ENCODE measurements at places on chromosomes 4 and X. TPM values are rescaled to one million over a fixed set of nuclear protein-coding genes. Genes with fewer than 3 reads are reported as not detected.

DNA sequence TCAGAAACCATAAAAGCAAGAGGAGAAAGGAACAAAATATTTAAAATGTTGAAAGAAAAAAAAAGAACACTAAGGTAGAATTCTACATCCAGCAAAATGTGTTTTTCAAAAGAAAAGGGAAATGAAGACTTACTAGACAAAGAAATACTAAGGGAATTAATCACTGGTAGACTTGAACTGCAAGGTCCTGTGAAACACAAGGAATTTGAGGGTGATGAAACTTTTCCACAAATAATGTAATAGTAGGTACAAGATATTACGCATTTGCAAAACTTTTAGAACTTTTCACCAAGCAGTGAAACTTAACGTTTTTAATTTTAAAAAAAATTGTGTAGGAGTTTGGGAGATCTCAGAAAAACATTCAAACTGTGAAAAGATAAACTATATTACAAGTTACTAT, 180.3 kb upstream of the MAGEB16 start:
- no peak for DNase-seq

DNA sequence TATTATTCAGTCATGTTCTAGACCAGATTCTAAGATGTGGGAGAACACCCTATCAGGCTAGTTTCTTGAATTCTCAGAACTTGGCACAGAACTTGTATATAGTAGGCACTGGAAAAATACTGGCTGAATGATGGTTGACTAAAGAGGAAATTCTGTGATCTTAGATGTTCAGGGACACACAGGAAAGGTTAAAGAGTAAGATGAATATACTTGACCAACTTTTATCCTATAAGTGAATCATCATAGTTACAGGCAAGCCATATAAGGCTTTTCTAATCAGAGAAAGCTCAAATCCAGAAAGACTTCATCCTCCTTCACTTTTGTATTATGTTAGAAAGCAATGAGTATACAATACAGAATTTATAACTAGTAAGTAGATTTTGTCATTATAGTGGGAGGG, 53.8 kb downstream of the SEPTIN11 start:
- DNase-seq, result no peak

DNA sequence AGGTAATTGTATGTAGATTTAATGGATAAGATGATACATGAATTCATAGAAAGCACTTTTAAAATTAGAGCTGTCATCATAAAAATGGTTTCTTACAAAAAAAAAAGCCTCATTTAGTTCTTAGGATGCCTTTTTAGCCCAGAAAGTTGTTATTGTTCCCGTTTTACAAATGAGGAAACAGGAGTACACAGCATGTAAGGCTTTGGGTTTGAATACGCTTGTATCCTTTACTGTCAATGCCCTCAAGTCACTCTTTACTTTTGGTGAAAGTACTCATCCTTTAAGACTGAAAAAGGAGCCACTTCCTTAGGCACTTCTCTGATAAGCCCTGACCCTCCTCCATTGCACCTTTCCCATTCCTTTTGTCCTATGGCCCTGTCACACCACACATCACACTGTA, 4.9 kb downstream of the EREG start:
- DNase-seq, result no peak

GRCh38 chrX:41870719-41871151, 52.6 kb downstream of the CASK start:
- DNase-seq, result no peak

DNA sequence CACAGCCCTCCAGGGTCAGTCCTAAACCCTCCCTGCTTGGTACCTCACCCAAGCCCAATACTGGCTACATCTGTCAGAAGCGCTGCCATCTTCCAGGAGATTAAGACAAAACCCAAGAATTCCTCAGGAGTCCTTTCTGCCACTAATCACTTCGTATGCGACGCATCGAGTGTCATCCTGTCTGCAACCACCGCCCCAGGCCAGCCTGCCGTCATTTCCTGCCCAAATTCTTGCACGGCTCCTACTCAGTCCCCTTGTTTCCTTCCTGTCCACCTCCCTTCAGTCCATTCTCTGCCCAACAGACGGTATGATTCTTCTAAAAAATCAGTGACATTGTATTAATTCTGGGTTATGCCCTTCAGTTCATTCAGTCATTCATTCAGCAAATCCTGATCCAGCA, 113.6 kb downstream of the NFKB1 start:
- DNase-seq, result no peak

GRCh38 chrX:47623540-47624027, 3.9 kb upstream of the SYN1 start:
- no peak for DNase-seq

- DNase-seq, result no peak
Measured at GRCh38 chr4:144340931-144341330, 200.4 kb upstream of the GYPA start.

DNA sequence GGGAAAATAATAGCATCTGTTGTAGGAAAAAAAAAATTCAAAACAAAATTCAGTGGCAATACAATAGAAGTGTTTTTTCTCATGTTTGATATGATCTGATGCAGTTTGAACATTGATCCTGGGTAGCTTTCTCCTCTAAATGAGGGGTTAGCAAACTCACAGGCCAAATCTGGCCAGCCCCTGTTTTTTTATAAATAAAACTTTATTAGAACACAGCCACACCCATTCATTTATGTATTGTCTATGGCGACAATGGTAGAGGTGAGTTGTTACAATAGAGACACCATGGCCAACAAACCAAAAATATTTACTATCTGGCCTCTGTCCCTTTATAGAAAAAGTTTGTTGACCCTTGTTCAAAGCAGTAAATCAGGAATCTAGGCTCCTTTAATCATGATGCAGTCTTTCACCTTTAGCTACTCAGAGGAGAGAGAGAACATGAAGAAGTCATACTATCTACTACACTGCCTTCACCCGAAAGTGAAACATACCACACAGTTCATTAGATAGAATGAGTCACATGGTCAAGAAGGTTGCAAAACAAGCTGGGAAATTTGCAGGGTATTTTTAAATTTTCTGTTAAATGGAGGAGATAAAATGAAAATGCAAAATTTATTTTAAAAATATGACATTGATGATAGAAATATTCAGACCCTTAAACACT, 186.6 kb upstream of the MAOA start:
- DNase-seq, result no peak

- DNase-seq, result no peak
Measured at GRCh38 chr4:16641971-16642370, 256.5 kb downstream of the LDB2 start.

- no peak for DNase-seq
Measured at GRCh38 chr4:54941994-54942552, 183.3 kb downstream of the KDR start.

DNA sequence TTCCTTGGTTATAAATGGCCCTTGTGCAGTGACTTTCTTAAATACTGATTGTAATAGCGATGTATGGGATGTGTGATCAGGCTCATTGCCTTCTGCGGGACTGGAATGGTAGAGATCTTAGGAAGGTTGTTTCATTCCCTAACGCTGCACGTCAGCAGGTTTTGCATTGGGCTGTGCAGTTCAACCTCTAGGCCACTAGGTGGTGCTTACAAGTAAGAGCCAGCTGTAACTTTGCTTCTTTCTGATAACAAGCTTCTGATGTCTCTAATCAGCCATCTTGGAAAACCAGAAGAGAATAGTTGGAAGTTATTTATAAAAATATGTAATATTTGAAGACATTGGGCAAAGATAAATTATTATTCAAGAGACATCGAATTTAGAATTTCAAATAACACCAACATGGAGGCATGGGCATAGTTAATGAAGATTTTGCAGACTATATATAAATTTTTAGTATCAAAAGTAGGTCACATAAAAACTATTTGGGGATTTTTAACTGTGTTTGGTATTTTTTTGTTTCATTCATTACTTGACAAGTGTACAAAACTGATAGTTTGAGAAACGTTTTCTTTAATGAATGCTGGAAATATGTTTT, 339.7 kb upstream of the PCDH7 start:
- DNase-seq, result no peak

ODAPH gene
- total RNA-seq, result not detected

CUL4B gene
- 61.3 TPM for total RNA-seq

SSX2B gene
- total RNA-seq, result not detected

All from progenitor cell of endocrine pancreas (in vitro differentiated cells).